ENCODE measurements at places on chromosomes 3 and 15.

GRCh38 chr3:188791311-188791710 is 380.5 kb upstream of the TPRG1 start:
- DNase-seq: no peak

DNA sequence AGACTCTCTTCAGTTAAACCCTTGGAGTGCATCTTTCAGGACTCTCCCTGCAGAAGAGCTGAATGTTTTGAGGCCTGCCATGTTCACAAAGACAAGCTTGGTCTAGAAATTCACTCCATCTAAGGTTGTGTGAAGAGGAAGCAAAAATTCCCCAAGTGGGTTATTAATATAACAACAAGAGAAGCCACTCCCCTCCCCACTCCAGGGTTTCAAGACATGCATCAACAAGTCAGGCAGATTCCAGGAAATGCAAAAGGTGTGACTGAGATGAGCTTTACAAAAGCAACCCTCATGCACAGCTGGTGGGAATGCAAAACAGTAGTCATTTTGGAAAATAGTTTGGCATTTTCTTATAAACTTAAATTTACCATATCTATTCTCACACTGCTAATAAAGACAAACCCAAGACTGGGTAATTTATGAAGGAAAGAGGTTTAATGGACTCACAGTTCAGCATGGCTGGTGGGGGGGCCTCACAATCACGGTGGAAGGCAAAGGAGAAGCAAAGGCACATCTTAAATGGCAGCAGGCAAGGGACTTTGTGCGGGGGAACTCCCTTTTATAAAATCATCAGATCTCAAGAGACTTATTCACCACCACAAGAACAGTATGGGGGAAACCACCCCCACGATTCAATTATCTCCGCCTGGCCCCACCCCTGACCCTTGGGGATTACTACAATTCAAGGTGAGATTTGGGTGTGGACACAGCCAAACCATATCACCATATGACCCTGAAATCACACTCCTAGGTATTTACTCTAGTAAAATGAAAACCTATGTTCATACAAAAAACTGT is 31.3 kb downstream of the TARS3 start:
- DNase-seq: no peak

DNA sequence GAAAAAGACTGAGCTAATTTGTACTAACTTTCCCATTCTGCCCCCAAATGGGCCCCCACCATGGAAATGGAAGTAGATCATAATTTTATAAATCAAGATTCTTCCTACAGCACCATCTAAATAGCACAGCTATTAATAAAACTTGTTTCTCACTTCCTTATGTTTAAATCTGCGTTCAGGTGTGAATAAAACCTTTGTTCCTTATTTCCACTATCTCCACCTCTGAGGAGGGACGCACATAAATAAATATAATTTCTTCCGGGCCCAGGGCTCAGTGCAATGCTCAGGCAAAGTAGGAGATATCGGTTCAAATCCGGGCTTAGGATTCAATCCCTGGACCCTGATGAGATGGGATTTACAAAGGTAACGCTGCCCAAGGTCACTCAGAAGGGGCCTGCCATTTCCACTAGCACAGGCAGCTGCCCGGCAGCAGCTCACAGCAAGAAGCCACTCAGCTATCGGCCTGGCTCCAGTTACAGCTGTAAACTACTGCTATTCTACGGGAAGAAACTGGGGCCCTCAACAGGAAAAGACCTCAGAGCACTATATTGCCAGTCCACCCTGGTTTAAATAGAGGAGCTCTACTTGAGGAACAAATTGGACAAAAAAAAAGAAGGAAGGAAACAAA is 52.5 kb downstream of the FOXP1 start:
- no peak for DNase-seq

DNA sequence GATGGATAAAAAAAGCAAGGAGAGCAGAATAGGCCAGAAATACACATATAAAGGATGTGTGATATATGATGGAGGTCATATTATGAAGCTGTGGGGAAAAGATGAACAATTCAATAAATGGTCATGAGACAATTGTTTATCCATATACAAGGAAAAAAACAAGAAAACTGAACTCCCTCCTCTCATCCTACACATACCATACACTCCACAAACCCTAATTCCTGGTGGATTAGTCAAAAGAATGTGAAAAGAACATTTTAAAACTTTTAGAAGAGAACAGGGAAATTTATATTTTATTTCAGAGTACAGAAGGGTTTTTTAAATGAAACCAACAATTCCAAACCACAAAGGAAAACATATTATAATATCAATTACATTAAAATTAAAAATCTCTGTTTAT is 34.5 kb upstream of the NR2E3 start:
- no peak for DNase-seq

- DNase-seq: no peak
Observed at GRCh38 chr3:127706312-127706711, 33.6 kb downstream of the ABTB1 start.

DNA sequence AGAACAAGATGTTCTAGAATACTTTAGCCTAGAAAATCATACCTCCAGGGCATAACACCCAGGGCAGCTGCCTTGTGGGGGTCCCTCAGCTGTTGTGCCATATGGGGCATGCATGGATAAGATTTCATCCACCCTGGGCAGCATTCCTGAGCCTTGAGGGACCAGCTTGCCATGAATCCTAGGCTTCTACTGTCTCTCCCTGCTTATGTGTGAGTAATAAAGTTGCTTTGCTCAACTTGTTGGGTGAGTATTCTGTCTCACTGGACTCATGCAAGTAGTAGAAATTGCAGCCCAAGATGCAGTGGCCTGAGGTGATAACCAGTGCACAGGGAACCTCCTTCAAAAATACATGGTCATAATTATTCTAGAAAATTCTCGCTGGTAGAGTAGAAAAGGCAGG is 52.1 kb upstream of the EPHB1 start:
- no peak for DNase-seq

- no peak for DNase-seq
Observed at GRCh38 chr15:60797444-60798040, 318.6 kb upstream of the ICE2 start.

DNA sequence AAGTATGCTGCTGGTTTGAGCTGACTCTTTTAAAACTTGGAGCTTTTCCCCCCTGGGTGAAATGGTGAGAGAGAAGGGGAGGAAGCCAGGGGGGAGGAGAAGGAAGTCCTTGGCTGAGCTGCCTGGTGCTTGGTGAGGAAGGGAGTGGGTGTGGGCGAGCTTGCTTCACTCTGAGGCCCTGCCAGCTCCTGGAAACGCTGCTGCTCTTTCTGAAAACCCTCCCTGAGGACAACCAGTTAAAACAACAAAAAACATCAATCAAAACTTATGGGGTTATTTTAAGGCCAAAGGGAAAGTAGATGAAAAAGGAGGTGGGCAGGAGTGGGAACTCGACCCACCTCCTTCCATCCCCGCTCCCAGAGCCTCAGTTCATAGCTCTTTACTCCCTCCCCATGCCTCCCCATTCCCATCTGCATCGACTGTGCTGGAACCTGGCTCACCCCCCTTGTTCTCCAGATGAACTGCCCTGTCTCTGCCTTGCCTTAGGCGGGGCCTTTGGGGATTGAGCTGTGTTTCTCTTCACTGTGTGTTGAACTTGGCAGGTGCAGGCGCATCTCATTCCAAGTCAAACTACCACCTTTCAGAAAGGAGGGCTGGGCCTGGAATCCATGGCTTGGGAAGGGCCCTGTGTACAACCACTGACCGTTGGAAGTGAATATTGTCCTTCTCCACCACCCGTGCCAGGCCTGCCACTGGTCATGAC is 166.1 kb downstream of the ZNF621 start:
- DNase-seq: no peak

- no peak for DNase-seq
Observed at GRCh38 chr3:87109465-87109864, 117.6 kb upstream of the CHMP2B start.

DNA sequence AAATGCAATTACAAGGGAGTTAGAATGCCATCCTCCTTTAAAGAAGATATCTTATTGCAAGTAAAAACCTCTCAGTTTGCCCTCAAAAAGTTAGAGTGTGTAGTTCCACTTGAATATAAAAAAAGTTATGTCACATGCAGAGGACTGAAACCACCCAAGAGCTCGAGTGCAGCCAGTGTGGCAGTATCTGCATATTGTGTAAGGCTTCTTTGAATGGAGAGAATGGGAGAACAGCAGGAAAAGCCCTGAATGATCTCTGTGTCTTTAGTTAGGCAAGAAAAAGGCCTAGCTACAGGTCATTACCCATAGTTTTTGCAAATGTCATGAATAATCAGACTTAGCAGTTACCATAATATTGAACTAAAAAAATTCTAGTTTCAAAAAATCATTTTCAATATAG is 13.9 kb upstream of the TEX9 start:
- no peak for DNase-seq

GRCh38 chr15:38642689-38643270 is 78.2 kb upstream of the RASGRP1 start:
- no peak for DNase-seq

Data from GM10248 (cell line).